NCI-H1105 treated with DMSO at 0.1 percent for 48 hours (cell line): ENCODE measurements at places on chromosomes 7 and 10.
A peak's percentile ranks its signal among the peaks of the same experiment; 100 is the strongest.

DNA sequence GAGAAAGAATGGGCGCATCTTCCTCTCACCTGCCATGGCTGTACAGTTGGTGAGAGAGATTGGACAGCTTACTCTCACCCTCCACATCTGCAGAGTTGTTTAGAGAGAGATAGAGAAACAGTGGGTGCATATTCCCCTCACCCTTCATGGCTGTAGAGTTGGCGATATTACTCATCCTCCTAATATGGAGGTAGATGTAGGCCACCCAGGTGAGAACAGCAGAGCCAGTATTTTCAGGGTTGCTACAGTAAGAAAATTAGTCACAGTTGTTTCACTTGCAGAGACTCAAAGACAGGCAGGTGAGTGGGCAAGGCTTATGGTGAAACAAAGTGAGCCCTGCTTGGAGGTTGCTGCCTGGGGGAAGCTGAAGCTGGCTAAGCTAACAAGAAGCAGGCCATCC, 65.0 kb upstream of the PFKP start:
- no peak for DNase-seq

- no peak for DNase-seq
These were observed 675.6 kb upstream of the POT1 start for GRCh38 chr7:125605241-125605640.

- no peak for DNase-seq
These were observed 5.3 kb upstream of the FHIP2A start for GRCh38 chr10:114816308-114816707.

- DNase-seq: no peak
These were observed 190.7 kb upstream of the TAC1 start for GRCh38 chr7:97541188-97541587.

DNA sequence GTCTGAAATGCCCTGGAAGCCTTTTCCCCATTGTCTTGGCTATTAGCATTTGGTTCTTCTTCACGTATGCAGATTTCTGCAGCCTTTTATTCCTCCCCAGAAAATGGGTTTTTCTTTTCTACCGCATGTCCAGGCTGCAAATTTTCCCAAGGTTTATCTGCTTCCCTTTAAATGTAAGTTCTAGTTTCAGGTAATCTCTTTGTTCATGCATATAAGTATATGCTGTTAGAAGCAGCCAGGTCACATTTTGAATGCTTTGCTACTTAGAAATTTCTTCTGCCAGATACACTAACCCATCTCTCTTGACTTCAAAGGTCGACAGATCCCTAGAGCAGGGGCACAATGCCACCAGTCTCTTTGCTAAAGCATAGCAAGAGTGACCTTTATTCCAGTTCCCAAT, 12.3 kb downstream of the THAP5 start:
- no peak for DNase-seq

DNA sequence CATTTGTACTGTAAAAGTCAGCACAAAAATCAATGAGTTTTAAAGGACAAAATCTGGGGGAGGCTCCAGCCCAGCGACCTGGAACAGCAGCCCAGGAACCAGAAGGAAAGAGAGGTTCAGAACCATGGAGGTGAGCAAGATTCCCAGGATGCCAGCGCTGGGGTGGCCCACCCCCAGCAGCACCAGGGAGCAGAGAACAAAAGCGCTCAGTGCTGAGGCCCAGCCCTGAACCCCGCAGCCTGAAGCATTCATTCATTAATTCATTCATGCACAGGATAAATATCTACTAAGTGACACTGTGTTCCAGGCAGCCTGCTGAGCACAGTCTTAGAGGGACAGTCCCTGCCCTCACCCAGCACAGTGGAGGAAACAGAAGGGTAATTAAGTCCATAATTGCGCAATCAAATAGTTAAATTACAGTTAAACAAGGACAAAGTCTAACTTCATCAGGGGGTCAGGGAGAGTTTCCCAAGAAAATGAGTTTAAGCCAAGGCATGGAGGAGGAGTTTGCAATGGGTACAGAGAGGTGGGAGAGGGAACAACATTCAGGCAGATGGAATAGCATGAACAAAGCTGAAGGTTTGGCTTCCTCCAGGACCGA, 202.3 kb downstream of the GRID1 start:
- DNase-seq: no peak

GRCh38 chr7:93646538-93646937, 72.0 kb upstream of the CALCR start:
- no peak for DNase-seq

- DNase-seq: no peak
These were observed 144.5 kb downstream of the ETV1 start for GRCh38 chr7:13844954-13845353.

GRCh38 chr7:134787064-134787463, 7.6 kb downstream of the CALD1 start:
- no peak for DNase-seq

DNA sequence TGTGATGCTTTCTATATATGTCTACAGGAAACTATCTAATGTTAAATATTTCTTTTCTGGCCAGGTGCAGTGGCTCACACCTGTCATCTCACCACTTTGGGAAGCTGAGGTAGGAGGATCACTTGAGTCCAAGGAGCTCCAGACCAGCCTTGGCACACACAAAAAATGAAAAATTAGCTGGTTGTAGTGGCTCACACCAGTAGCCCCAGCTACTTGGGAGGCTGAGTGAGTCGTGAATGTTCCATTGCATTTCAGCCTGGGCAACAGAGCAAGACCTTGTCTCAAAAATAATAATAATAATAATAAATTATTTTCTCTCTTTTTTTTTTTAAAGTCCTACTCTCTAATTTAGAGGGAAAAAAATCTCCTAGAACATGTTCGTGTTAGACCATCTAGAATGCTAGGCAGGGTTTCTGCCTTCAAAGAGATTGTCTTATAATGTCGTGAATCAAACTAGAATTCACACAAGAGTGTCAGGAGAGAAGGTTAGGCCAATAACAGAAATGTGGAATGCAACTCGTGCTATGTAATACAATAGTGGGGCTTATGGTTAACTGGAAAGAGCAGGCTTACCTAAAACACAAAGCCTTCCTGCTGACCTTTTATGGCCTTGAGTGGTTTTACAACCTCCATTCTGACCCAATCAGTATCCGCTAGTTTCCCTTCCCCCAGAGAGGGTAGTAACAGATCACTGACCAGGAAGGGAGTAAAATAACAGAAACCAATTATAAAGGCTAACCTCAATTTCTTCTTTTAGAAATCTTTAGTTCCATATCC, 46.3 kb downstream of the MYOF start:
- no peak for DNase-seq

DNA sequence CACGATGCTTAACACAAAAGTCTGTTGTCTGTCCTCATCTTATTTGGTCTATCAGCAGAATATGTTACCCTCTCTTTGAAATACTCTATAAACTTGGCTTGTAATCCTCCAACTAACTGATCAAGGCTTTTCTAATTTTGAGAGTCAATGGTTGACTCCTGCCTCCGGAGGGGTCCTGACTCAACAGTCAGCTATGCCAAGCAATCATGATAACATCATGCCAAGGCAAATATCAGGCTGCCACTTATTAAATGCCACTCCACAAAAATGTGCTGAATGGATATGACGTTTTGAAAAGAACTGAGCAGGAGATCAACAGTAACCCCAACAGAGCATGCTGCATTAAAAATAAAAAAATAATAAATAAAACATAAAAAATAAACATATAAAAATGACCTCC, 116.1 kb downstream of the PARD3 start:
- no peak for DNase-seq

DNA sequence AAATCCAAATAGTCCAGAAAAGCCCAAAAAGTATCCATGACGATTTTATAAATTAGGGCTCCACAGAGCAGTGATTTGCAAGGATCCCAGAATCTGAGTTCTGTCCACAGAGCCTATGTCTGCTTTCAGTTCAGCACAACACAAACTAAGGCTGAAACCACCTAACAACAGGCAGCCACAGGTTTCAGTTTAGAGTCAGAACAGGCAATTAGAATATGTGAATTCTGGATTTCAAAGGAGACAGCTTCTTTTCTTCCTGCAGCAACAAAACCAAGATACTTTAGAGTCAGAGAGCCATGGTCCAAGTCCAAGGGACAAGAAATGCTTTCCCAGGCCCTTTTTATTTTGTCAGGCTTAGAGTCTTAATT, 23.6 kb downstream of the IFIT3 start:
- no peak for DNase-seq

DNA sequence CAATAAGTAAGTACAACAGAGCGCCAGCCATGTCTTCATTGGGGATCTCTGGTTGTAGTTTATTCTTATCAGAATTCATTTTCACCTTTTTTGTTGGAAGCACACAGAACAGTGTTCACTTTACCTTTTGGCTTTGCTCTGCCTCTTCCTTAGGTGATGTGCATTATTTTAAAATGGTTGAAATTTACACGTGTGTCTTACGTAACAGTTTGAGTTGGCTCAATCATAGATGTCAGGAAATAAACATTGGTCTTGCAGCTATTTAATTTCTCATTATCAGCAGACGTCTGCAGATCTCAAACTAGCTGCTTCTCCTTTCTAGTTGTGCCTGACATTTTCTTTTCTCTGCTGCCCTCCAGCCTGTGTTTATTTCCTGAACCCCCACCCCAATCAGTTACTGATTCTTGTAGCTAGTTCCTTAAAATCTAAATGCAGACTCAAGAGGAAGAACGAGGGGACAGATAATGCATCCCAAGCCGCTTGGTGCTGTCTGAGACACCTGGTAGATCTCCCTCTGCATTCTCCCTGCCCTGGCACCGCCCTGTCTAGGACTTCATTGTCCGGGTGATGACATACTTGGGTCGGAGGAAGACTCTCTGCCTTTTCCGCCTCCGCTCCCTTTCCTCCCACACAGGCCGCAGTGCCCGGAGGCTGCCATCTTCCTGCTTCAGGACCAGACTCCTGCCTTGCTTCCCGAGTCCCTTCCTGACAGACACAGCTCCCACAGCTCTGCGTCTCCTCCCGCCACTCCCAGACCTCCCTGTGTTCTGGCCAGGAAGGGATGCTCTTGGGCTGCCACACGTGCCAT, 108.2 kb downstream of the ANKRD61 start:
- no peak for DNase-seq

GRCh38 chr7:121541457-121541856, 145.3 kb upstream of the FAM3C start:
- no peak for DNase-seq

GRCh38 chr7:157635148-157635500, 298.3 kb downstream of the DNAJB6 start:
- DNase-seq: no peak

DNA sequence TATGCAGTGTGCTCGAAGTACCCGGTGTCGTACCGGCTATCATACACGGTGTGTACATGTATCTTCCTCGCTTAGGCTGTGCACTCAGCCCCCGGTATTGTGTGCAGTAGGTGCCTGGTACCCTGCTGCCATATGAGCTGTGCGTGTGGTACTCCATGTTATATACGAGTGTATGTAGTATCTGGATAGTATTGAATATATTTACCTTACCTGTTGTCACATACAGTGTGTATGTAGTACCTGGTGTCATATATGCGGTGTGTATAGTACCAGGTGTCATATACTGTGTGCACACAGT, 1.2 kb downstream of the ZMYND11 start:
- peak; percentile 33 for DNase-seq

DNA sequence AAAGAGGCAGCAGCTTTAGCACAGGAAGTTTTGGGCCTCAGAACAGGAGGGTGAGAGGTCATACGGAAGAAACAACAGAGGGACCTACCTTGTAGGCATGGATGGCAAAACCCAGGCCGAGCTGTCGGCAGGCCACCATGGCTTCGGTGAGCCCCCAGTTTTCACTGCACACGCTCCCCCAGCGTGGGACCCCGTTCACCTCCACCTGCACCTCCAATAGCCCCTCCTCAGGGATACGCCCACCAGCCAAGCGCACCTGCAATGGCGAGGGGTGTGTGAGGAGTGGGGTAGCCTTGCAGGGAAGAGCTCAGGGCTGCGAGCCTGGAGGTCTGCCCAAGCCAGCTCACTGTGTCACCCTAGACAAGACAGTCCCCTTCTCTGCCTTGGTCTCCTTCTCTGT, 11.3 kb downstream of the LOXL4 start:
- no peak for DNase-seq

DNA sequence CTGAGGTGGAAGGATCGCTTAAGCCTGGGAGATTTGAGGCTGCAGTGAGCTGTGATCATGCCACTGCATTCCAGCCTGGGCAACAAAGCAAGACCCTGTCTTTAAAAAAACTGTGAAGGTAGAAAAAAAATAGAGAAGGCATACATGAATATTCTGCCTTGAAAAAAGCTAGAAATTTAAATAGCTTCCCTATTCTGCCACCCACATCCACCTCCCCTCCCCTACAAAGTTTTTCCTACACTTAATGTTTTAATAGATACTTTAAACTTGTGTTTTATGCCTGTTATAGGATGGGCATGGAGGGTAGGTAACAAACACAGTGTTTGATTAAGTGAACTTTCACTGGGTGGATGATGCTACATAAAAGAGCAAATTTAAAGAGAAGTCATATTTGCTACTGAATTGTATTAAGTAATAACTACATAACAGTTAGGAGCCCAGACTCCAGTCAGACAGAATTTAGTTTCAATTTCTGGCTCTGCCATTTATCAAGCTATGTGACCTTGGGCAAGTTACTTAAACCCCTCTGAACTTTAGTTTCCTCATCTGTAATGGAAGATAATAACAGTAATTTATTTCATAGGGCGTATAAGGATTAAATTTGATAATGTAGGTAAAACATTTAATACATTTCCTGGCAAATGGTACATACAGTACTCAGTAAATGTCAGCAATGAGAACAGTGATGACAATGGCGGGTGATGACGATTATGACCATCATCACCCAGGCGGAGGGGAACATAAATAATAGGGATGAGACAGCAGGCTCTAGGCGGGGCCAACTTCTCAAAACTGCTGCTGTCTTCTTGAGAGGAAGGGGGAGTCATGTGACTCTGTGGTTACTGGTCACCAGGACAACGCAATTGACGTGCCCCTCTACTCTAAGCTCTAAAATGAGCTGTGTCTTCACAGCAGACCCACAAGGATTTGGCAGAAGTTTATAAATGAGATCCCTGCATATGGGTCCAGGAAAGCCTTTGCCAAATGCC, 15.8 kb downstream of the DNMBP start:
- DNase-seq: no peak

DNA sequence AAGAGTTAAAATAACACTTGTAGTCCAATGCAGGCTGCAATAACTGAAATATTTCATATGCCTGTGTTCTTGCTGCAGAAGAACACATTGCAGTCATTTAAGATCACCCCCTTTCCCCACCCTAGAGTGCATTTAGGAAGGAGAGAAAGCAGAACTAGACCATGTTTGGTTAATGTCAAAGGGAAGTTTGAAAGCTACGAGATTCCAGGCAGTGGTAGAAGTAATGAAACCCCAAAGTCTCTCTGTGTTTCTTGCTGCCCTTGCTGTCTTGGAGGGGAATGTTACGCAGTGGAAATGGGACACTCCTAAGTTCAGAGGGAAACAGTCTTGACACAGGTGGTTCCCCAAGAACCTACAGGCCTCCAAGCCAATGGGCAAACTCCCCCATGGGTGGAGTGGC, 242.9 kb downstream of the PTEN start:
- DNase-seq: no peak

GRCh38 chr7:47449810-47450590, 131.9 kb downstream of the TNS3 start:
- no peak for DNase-seq

GRCh38 chr10:35161906-35162305, 35.3 kb downstream of the CREM start:
- DNase-seq: no peak
